ENCODE measurements at places on chromosomes 5 and 9.

DNA sequence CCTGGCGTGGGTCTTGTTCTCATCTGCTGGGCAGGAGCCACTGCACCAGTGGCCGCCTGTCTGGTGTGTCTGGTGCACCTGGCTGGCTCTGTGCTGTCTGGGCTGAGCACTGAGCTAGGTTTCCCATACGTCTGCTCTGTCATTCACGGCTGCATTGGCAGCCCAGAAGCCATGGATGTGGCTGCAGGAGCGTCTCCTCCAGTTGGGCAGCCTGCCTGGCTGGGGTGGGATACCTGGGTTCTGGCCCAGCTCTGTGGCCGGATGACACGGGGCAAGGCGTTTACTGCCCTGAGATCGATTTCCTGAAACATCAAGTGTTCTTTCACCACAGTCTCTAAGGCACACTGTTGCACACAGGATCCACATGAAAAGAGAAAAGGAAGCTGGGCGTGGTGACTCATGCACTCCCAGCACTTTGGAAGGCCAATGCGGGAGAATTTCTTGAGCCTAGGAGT, 25.5 kb upstream of the SLC25A51 start:
- DNase-seq, result peak; percentile 76

DNA sequence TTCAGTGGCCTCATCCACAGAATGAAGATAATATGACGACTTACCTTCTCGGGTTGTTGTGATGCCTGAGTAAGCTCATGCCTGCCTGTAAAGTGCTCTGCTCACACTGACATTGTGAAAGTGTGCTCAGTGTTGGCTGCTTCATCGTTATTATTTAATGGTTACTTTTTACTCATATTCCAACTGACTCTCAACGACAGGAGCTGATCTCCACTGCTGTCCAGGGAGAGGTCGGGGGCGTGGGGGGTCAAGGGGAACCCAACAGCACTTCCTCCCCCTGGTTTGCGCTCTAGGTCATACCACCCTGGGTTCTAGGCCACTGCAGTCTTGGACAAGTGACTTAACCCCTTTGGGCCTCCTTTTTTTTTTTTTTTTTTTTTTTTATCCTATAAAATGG, 52.9 kb upstream of the ANGPTL2 start:
- no peak for DNase-seq

GRCh38 chr5:65750938-65751337, 28.9 kb downstream of the NLN start:
- DNase-seq, result no peak

DNA sequence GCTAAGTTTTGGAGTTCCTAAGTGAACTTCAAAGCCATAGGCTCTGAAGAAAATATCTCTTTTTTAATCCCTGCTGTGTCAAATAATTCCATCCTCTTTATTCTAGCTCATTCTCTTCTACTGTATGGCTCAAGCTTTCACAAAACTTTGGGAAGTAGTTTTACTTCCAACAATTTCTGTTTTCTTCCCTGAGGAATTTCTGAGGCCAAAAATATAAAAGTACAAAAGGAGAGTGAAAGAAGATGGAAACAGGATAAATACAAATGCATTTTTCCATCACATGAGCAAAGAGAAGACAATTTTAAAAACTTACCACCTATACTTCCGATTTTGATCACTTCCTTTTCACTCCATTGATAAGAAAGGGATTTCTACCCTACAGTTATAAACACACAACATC, 585.7 kb upstream of the DAB2 start:
- DNase-seq, result no peak

DNA sequence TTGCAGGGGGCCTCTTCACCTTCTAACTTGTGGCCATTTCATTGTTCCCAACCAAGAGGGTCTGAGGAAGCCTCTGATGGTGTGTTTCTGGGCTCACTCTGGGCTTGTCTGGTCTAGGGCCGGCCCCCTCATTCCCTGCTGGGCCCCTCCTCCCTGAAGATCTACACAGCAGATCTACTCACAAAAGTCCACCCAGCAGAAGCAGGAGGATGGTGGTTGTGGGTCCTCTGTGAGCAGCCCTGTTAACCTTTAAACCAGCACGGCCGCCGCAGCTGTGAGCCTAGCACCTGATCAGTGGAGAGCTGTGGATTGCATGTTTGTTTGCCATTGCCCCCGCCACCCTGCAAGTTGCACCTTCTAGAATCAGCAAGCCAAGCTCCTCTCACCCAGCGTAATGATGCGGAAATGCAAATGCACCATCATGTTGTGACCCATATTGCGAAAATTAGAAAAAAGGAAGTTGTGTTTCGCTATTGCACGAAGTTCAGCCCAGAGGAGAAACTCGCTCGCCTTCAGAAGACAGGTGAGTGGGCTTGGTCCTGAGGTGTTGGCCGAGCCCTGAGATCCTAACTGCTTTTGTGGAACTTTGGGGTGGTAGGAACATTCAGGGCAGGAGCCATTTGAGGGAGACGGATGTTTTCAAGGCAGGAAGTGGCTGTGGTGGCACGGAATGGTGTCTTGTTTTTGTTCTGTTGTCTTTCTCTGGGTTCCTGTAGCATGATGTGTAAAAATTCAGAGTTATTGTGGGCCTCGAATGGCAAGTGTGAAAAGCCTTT, 16.7 kb downstream of the FGD3 start:
- DNase-seq, result no peak

GRCh38 chr9:32010322-32010721, 374.1 kb upstream of the ACO1 start:
- DNase-seq, result no peak

DNA sequence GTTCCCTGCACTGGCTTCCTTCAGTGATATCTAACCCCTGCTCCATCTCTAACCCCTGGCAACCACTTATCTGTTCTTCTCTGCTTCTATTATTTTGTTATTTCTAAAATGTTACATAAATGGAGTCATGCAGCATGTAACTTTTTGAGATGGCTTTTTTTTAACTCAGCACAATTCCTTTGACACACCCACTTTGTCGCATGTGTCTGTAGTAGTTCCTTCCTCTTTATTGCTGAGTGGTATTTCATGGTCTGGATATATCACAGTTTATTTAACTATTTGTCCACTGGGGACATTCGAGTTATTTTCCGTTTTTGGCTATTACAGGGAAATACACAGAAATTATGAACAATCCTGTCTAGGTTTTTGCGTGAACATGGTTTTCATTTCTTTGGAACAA, 200.2 kb downstream of the TRIO start:
- DNase-seq, result no peak

DNA sequence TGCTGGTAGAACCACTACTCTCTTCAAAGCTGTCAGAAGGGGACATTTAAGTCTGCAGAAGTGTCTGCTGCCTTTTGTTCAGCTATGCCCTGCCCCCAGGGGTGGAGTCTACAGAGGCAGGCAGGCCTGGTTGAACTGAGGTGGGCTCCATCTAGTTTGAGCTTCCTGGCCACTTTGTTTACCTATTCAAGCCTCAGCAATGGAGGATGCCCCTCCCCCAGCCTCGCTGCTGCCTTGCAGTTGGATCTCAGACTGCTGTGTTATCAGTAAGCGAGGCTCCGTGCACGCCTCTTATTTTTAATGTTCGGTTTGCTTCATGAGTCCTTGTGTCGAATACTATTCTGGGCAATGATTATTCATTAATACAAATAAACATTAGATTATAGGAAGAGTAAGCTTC, 3.1 kb upstream of the SLC27A6 start:
- DNase-seq, result no peak

DNA sequence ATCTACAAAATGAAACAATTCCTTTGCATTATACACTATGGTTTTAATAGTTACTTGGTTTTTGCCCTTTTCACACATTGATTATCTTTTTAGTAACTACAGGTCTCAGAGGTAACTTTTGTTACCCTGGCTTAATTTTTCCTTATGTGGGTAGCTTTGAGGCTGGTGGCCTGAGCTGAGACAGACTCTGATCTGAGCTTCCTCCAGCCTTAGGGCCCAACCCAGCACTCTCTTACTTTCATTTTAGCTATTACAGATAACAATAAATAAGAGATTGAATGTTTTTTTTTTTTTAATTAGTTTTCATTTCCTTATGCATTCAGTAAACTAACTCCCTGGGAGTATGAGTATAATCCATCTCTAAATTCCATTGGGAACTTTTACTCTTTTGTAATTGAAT, 15.1 kb upstream of the OXCT1 start:
- no peak for DNase-seq

DNA sequence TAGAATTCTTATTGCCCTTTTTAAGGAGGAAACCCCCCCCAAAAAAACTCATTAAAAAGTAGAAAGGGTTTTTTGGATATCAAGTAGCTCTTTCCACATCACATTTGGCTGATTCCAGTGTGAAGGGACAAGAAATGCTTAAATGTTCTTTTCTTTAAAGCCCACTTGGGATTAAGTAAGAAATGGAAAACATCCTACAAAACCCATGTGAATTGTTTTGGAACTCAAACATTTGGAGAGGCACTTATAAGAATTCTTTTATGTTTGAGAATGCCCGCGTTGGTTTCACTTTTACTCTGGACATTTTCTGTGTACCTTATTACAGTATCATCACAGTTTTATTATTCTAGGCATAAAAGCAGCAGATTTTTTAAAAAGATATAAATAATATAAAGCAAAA, 301.1 kb upstream of the ACTBL2 start:
- no peak for DNase-seq

DNA sequence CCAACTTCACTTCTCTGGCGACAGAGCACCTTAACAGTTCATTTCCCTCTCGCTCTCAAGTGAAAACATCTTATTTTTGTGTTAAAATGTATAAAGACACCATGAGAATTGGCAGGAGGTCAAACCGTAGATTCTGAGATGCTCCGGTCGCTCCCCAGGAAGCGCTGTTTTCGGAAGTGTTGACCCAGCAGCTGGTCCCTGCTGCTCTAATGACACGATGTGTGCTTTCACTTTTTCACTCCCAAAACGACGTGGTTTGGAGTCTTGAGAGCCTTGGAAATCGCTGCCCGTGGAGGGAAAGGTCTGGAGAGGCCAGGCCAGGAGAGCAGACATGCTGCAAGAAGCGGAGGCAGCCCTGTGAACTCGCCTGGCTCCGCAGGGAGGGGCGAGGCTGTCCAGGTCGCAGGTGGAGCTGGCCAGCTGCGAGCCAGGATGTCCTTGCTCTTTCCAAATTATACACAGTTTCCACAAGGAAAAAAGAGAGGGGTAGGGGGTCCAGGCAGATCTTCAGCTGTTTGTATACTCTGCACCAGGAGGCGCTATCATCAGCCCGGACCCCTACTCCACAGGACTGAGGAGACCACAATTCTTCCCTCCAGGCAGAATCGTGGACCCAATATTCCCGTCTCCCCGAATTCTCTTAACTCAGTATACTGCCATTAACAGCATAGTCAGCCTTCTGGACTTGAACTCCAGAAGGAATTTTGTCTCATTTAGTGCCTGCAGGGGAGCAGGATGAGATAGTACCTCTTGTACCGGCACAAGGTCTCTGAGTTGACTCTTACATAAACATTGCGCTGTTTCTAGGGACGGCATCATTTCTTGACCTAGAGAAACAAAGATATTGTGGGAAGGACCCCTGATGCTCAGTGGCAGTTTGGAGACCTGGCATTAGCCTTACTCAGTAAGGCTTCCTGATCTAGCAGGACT, 248.6 kb upstream of the ANKRD55 start:
- DNase-seq, result peak; percentile 26

DNA sequence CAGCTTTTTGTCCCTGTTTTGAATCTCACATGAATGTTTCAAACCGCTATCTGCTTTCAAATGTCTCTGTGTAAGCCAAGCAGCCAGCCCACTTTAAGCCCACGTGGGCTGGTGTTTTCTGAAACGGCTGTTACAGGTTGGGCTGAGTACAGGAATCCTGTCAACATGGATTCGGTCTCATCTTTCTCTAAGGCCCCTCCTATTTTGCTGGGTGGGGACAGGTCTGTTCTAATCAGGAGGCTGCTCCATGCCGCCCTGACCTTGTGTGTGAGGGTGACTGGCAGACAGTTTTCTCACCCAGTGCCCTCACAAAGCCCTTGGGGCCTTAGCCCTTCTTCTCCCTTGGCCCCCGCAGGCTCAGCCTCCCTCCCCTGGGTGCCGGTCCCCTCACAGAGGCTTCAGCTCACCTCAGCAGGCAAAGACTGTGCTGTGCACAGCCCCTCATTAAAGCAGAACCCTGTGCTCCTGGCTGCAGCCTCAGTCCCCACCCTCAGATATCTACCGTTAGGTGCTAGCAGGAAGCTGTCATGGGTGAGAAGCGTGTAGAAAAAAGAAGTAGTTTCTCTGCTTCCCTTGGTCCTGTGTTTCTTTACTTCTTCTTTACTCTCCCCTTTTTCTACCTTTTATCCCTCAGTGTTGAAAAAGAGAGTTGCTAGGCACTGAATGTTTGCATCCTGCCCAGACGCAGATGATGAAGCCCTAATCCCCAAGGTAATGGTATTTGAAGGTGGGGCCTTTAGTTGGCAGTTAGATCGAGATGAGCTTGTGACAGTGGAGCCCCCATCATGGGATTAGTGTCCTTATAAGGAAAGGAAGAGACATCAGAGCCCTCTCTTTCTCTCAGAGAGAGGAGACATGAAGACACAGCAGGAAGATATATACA, 205.7 kb downstream of the ADAMTS12 start:
- no peak for DNase-seq

GRCh38 chr9:129252937-129253802, 75.1 kb upstream of the IER5L start:
- no peak for DNase-seq

Data from fibroblast of skin of right biceps (primary cell).